ENCODE measurements at places on chromosomes 2 and 18.

DNA sequence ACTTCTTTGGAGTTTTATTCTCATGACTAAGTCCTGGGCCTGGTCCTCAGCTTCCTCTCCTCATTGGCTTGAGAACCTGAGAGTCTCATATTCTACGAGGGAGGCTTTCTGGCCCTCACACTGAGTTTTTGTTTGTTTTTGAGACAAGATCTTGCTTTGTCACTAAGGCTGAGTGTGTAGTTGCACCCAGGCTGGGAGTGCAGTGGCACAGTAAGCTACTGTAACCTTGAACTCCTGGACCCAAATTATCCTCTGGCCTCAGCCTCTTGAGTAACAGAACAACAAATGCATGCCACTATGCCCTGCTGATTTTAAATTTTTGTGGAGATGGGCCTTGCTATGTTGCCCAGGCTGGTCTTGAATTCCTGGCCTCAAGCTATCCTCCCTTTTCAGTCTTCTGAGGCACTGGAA is 22.6 kb downstream of the PRKRA start:
- no peak for DNase-seq

GRCh38 chr2:192197357-192197756 is 2.6 kb upstream of the TMEFF2 start:
- DNase-seq = no peak

- no peak for DNase-seq
These were observed 806 bp downstream of the RFX8 start for GRCh38 chr2:101473911-101474701.

GRCh38 chr2:216195565-216196029 is 86.4 kb downstream of the XRCC5 start:
- no peak for DNase-seq

DNA sequence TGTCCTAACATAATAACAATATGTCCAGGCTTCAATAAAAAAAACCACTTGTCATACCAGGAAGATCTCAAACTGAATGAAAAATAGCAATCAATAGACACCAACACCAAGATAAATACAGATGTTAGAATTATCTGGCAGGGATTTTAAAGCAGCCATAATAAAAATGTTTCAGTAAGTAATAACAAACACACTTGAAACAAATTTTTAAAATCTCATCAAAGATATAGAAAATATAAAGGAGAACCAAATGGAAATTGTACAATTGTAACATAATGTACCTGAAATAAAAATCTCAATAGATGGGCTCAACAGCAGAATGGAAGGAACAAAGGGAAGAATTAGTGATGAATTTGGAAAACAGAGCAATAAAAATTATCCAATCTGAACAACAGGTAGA is 128.1 kb downstream of the LYPD6 start:
- DNase-seq = no peak

- DNase-seq = no peak
These were observed 11.4 kb downstream of the OSGEPL1 start for GRCh38 chr2:189751080-189751658.

GRCh38 chr18:40313030-40313642 is 1641.9 kb upstream of the PIK3C3 start:
- no peak for DNase-seq

DNA sequence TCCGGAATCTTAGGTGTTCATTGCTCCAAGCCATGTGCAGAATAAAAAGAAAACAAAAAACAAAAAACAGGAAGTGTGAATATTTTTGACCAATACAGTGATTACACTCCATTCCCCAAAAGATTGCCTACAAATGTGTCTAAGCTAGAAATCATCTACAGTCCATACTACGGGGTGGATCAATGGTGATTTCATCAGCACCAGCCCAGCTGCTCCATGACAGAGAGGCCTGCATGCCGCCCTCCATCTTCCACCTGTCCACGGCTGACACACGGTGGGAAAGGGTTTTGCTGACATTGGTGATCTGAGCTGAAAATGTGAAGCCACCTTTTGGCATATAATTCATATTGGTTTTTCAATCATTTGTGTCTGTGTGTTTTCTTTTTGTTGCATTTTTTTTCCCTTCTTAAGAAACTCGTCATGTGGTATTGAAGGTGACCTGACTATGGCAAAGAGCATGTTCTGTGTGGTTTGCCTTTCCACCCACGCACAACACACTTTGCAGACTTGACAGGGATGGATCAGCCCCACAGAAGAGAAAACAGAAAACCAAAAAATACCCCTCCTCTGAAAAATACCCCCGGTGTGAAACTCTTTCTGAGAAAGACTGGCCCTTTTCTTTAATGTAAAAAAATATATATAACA is 533.1 kb downstream of the RNF144A start:
- no peak for DNase-seq

GRCh38 chr2:180776921-180777320 is 203.5 kb upstream of the UBE2E3 start:
- DNase-seq = no peak

DNA sequence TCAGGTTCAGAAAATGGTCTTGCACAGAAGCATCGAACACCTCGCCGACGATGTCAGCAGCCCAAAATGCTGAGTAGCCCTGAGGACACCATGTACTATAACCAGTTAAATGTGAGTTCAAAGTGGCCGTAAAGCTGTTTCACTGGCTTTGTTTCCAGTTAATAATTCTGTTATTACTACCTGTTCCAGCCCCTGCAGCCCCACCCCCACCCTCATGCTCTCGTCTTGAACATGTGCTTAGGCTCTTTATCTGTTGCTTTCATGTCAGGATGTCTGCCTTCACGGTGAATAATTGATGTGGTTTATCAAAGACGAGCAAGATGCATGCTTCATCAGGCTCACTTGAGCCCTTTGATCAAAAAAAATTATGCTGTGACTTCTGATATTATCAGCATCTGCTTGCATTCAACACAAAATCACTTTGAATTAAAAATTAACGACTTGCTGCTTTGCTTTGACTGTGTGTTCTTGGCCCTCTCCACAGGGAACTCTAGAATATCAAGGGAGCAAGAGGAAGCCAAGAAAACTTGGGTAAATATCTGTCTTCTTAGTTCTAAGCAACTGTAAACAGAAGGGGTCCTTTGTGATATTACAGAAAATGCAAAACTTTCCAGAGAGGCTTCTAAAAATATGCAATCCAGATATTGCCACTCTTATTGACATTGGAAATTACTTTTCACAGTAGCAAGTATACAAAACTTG is 63.4 kb upstream of the SP5 start:
- no peak for DNase-seq

DNA sequence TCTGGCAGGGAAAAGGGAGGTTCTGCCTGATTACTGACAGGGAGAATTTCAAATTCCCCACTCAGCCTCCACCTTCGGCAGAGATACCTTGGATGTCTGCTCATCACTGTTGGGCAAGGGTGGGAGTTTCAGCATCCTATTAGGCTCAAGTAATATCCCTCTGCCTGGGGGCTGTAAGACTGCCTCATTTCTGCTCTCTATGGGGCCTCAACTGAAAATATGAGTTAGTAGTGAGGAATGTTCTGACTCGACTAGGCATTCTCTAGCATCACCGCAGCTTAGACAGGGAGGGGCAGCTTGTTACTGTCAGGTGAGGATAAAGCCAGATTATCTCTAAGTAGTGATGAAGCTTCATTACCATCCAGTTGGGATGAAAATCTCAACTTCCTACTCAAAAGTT is 87.7 kb upstream of the LRP1B start:
- DNase-seq = no peak

GRCh38 chr2:179842498-179843153 is 18.8 kb downstream of the ZNF385B start:
- DNase-seq = no peak

GRCh38 chr2:241820625-241821384 is 11.8 kb downstream of the NEU4 start:
- DNase-seq = no peak

DNA sequence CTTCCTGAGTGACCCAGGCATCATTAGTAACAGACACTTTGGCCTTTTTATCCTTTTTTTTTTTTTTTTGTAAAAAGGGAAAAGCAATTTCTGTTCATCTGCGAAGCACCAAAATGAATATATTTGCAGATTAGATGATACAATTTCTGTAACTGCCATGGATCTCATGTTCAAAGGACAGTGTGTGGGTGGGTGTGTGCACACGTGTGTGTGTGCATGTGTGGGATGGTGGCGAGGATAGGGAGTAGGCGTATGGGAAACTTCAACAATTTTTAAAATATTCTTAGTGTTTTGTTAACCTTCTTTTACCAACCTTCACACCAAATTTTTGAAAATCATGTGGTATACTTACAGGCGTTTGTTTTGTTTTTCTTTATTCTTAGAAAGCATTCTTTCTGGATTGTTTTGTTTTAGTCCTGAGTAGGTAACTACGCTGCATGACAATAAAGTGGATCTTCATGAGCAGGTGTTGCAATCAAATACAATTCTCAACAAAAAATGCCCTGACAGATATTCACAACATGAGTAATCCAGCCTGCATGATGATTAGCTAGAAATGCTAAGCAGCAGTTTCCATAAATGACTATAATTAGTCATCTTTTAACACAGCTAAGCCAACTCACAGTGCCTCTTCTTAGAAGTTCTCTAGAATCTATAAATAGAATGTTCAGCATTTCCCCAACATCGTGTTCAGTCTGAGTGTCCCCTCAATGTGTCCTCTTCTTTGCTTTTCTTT is 53.5 kb upstream of the RMDN2 start:
- DNase-seq = no peak

DNA sequence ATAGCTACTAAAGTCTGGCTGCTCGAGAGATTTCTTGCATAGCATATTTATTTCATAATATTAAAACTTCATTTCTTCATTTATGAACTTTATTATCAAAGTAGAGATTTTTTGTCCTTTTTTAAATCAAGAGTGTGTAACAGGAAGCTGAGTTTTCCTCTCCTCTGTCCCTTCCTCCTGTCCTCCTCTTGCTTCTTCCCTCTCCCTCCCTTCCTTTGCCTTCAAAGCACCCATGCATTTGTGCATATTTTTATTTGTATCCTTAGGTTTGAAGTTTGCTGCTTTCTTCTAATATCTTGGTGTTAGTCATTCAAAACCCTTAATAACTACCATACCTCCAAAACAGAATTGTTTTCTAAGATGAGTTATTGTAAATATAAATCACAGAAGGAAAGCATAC is 174.6 kb downstream of the SNTG2 start:
- DNase-seq = no peak

DNA sequence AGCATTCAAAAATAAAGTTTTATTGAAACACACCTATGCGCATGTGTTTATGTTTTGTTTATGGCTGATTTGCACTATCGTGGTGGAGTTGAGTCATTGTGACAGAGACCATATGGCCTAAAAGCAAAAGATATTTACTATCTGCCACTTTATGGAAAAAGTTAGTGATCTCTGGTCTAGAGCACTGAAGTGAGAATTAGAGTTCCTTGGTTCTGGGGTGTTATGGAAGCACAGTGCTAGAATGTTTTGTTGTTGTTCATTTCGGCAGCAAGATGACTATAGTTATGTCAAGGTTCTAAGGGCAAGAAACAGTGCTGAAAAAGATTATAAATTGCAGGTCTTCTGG is 416.5 kb downstream of the SLC4A3 start:
- no peak for DNase-seq

- peak; percentile 39 for DNase-seq
These were observed 270.8 kb downstream of the NYAP2 start for GRCh38 chr2:225670111-225670974.

GRCh38 chr2:6906165-6906741 is 11.0 kb upstream of the RNF144A start:
- DNase-seq = no peak

GRCh38 chr18:49815927-49816326 is 2.6 kb upstream of the ACAA2 start:
- no peak for DNase-seq

GRCh38 chr2:120707816-120708215 is 27.9 kb upstream of the GLI2 start:
- no peak for DNase-seq

DNA sequence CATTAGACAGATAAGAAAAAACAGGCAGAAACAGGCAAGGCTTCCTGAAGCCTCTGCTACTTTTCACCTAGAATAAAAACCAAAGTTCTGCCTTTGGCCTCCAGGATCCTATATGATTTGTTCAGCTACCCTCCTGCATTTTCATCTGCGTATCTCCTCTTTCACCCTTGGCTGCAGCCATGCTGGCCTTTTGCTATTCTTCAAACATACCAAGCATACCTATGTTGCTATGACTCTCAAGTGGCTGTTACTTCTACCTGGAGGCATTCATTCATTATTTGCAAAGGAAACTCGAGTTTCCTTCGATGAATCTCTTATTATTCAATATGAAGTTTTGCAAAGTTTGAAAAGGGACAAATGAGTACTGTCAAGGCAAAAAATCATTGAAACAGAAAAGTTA is 106.4 kb upstream of the HNMT start:
- DNase-seq = no peak

DNA sequence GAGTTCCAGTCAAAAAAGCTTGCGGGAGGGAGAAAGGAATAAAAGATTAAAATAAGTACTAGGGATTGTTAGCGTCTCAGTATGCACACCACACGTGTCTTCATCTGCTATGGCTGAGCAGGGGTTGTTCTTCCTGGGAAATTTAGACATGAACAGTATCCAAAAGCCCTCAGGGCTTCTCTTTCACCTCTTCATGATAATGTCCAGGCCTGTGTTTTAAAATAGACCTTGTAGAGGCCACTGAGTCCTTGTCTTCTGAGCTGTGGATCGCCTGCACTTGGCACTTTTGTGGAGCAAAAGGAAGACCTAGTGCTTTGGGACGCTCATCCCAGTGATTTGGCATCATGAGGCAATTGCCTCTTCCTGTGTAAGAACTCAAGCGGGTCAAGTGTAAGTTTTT is 52.4 kb downstream of the CFAP221 start:
- no peak for DNase-seq

DNA sequence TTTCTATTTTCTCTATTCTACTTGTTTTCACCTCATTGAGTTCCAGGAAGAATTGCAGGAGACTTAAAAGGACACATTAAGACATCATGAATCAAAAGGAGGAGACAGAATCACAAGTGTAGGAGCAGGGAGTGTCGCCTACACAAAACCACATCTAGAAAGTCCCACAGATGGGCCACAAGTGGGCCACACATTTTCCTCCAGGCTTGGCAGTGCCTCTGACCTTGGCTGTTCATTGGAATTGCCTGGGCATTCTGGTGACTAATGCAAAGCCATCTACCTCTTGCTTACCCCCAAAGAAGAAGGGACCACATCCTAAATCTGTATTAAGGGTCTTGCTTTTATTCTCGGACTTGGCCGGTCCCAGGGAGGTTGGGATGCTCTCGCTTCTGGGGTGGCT is 103.6 kb downstream of the KLHL29 start:
- no peak for DNase-seq

- no peak for DNase-seq
These were observed 129.7 kb downstream of the RTP5 start for GRCh38 chr2:241999184-241999583.

All from smooth muscle cell of the brain vasculature (primary cell).